Upper lobe of left lung (tissue), 6 donors: ENCODE measurements at places on chromosomes 3 and 15.

GRCh38 chr15:96582473-96582872 lies 252.0 kb downstream of the NR2F2 start:
- H3K27ac ChIP-seq: no peak overlapping the region
- H3K36me3 ChIP-seq: no peaks in the 10 kb centered on the region
- no peak overlapping the region for H3K4me3 ChIP-seq
- H3K4me1 ChIP-seq: no peaks in the 10 kb centered on the region

DNA sequence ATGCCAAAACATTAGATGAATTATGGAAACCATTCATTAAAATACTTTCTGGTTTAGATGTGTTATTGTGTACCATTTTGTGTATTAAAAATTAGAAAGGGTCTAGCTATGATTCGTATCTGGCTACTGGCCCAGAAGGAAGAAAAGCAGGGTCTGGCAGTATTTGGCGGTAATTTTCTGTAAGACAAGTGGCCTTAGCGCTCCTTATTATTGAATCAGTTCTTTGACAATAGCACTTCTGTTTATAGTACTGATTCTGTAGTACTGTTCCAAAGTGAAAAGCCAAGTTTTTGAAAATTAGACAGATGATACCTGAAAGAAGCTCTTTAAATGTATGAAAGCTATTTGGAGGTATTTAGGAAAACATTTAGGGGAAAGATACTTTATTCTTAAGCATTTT lies 10.2 kb downstream of the GLCE start:
- no peaks in the 10 kb centered on the region for H3K27me3 ChIP-seq
- DNase-seq: no peak
- H3K4me1 ChIP-seq: no peaks in the 10 kb centered on the region

- no peaks in the 10 kb centered on the region for H3K4me1 ChIP-seq
- DNase-seq: no peak
- no peaks in the 10 kb centered on the region for H3K27me3 ChIP-seq
- no peak overlapping the region for H3K27ac ChIP-seq
- no peaks in the 10 kb centered on the region for H3K36me3 ChIP-seq
These were observed 9.6 kb upstream of the PSMD2 start for GRCh38 chr3:184289426-184289938.

GRCh38 chr3:43525941-43526607 lies 95.7 kb downstream of the ANO10 start:
- no peak overlapping the region for H3K27ac ChIP-seq
- H3K4me3 ChIP-seq: no peak overlapping the region
- H3K4me1 ChIP-seq: no peaks in the 10 kb centered on the region
- no peaks in the 10 kb centered on the region for H3K27me3 ChIP-seq

- H3K4me1 ChIP-seq: peaks cover 10% of the 10 kb centered on the region
- H3K27me3 ChIP-seq: no peaks in the 10 kb centered on the region
- H3K4me3 ChIP-seq: no peak overlapping the region
- H3K36me3 ChIP-seq: no peaks in the 10 kb centered on the region
- H3K27ac ChIP-seq: no peak overlapping the region
These were observed 271.2 kb downstream of the RBMS3 start for GRCh38 chr3:29552051-29552450.

DNA sequence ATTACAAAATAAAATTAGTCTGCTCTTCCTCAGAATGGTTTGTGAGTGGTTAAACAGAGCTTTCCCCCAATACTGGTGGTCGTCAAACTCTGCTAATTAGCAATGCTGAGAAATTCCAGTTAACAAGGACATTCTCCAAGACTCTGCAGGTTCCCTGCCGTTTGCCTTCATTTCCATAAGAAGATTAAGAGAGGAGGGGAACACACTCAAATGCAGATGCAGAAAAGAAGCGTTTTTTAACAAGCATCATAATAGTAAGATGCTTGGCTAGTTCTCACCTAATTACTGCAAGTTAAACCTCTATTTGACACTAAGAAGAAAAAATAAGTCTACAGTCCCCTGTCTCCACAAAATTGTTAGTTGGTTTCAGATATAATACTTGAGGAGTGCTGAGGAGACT lies 3.7 kb upstream of the SOX2 start:
- no peak overlapping the region for H3K27ac ChIP-seq
- H3K27me3 ChIP-seq: peaks cover 63% of the 10 kb centered on the region
- DNase-seq: no peak
- no peaks in the 10 kb centered on the region for H3K36me3 ChIP-seq

DNA sequence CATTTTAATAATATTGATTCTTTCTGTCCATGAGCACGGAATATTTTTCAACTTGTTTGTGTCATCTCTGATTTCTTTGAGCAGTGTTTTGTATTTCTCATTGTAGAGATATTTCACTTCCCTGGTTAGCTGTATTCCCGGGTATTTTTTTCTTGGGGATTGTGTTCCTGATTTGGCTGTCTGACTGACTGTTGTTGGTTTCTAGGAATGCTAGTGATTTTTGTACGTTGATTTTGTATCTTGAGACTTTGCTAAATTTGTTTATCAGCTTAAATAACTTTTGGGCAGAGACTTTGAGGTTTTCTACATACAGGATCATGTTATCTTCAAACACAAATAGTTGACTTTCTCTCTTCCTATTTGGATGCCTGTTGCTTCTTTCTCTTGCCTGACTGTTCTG lies 418.8 kb upstream of the ALCAM start:
- H3K4me1 ChIP-seq: no peaks in the 10 kb centered on the region
- no peak overlapping the region for H3K4me3 ChIP-seq
- no peaks in the 10 kb centered on the region for H3K27me3 ChIP-seq
- no peak for DNase-seq
- no peak overlapping the region for H3K27ac ChIP-seq

DNA sequence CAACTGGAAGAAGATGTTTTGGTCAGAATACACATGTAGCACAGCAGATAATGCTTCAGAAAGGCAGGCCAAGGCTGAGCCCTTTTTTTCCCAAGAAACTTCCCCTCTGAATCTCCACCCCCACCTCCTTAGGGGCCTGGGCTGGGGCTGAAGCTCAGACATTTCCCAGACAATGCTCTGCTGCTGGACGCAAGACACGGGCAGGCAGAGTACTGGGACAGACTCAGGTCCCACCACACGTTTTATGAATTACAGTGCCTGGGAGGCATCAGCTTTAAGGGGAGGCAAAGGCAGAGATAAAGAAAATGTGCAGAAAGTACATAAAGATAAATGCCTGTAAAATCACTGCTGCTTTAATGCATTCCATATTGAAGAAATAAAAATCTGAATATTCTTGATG lies 479.4 kb downstream of the ERC2 start:
- H3K27ac ChIP-seq: no peak overlapping the region
- DNase-seq: no peak
- no peaks in the 10 kb centered on the region for H3K36me3 ChIP-seq
- H3K4me1 ChIP-seq: no peaks in the 10 kb centered on the region
- H3K4me3 ChIP-seq: no peak overlapping the region

DNA sequence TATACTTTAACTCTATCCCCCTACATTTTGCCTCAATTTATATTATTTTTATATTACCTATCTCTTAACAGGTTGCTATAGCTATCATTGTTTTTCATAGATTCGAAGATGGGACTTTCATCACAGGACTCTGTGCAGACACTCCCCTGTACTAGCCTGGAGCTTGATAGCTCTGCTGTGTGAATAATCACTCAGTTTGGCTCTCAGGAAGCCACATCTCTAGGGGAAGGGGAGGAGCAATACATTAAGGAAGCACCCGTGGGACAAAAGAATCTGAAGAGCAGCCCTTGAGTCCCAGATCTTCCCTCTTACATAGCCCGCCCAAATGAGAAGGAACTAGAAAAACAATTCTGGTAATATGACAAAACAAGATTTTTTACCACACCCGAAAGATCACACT lies 114.3 kb upstream of the FXR1 start:
- H3K27ac ChIP-seq: no peak overlapping the region
- no peaks in the 10 kb centered on the region for H3K27me3 ChIP-seq
- H3K4me3 ChIP-seq: no peak overlapping the region
- H3K4me1 ChIP-seq: no peaks in the 10 kb centered on the region
- no peak for DNase-seq

GRCh38 chr3:188171682-188172467 lies 17.9 kb downstream of the LPP start:
- no peak overlapping the region for H3K27ac ChIP-seq
- DNase-seq: no peak
- no peaks in the 10 kb centered on the region for H3K36me3 ChIP-seq

GRCh38 chr15:70669006-70669602 lies 94.3 kb downstream of the UACA start:
- no peak overlapping the region for H3K27ac ChIP-seq
- H3K4me3 ChIP-seq: no peak overlapping the region
- no peak for DNase-seq
- peaks cover 9% of the 10 kb centered on the region for H3K36me3 ChIP-seq

DNA sequence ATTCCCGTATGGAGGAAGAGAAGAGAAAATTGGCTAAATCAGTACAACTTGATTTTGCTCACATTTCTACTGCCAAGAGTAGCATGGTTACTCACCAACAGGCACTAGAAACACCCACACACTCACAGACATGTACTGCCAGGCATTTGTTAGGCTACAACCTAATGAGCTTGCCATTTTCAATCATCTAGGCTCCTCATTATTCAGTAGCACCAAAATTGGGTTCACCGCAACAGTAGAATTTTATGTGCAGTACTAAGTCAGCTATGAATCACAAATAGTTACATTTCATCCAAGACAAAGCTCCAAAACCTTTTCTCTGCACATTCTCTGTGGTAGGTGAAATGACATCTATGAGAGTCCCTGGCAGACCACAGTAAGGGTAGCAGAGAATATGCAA lies 15.0 kb upstream of the THUMPD3 start:
- H3K4me1 ChIP-seq: peaks cover 2% of the 10 kb centered on the region
- no peak for DNase-seq
- no peak overlapping the region for H3K4me3 ChIP-seq
- no peak overlapping the region for H3K27ac ChIP-seq
- H3K27me3 ChIP-seq: no peaks in the 10 kb centered on the region

- H3K4me3 ChIP-seq: no peak overlapping the region
- H3K36me3 ChIP-seq: no peaks in the 10 kb centered on the region
- H3K4me1 ChIP-seq: peaks cover 14% of the 10 kb centered on the region
- DNase-seq: no peak
These were observed 1.4 kb downstream of the DUT start for GRCh38 chr15:48332642-48333034.

DNA sequence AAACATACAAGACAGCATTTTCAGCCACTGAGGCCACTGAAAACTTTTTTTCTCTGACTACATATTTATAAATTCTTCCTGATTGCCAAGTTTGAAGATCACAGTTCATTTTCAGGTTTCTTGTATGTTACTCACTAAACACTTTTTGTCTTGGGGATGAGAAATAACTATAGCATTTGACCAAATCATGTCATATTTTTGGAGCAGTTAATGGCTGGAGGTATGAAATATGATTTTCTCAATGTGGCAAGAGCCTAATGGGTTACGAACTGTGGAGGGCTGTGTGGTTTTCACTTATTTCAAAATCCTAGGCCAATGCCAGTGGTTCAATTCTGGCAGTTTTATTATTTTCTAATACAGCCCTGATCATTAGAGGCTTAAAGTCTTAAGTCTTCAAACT lies 64.4 kb downstream of the USP13 start:
- peaks cover 6% of the 10 kb centered on the region for H3K36me3 ChIP-seq
- H3K27me3 ChIP-seq: no peaks in the 10 kb centered on the region
- no peaks in the 10 kb centered on the region for H3K4me1 ChIP-seq
- H3K27ac ChIP-seq: no peak overlapping the region

DNA sequence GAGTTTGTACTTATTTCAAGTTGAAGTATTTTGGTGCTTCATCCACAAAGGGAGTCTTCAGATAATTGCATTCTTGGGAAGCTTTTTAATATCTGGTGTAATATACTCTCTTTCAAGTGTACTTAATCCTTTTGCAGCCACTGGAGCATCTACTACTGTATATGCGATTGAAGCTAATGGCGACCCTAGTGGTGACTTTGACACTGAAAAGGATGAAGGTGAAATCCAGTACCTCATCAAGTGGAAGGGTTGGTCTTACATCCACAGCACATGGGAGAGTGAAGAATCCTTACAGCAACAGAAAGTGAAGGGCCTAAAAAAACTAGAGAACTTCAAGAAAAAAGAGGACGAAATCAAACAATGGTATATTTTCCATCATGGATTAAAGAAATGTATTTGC lies 42.6 kb downstream of the CHD2 start:
- DNase-seq: no peak
- H3K4me1 ChIP-seq: no peaks in the 10 kb centered on the region
- no peak overlapping the region for H3K4me3 ChIP-seq
- H3K36me3 ChIP-seq: peaks cover 90% of the 10 kb centered on the region

GRCh38 chr15:70271422-70272088 lies 173.8 kb upstream of the TLE3 start:
- H3K4me3 ChIP-seq: no peak overlapping the region
- no peaks in the 10 kb centered on the region for H3K27me3 ChIP-seq
- no peak overlapping the region for H3K27ac ChIP-seq
- peak; percentile 70 for DNase-seq

DNA sequence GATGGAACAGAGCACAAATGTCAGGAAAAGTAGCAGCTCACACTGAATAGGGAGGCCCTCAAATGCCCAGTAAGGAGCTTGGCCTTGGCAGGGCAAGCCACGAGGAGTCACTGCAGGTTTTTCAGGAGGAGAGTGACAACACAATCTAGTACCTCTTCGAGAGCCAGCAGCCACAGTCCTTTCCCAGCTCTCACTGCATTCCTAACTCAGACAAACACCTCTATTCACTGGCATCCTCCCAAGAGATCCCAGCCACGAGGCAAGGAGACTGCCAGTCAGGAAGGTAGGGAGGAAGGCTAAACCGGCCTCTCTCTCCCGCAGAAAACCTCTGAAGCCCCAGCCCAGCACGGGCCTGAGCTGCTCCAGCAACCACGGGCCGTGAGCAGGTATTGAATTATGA lies 146.0 kb upstream of the SMAD3 start:
- H3K4me1 ChIP-seq: no peaks in the 10 kb centered on the region
- H3K36me3 ChIP-seq: no peaks in the 10 kb centered on the region
- no peak overlapping the region for H3K4me3 ChIP-seq
- H3K27me3 ChIP-seq: no peaks in the 10 kb centered on the region
- peak; percentile 46 for DNase-seq

DNA sequence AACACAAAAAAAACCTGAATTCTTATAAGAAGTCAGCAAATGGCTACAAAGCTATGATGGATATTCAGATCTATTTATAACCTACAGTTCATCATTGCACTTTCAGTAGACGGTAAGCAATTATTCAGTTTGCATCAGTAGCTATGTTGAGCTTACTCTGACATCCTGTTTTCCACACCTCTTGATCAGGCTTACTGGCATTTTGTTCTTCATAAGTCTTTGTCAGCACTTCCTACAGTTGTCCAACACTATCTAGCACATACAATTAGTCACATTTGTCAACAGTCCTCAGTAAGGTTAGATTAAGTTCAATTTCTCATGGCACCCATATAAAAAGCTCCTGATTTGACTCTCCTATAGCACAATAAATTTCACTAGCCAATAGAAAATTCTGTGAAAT lies 71.2 kb upstream of the ST3GAL6 start:
- H3K36me3 ChIP-seq: no peaks in the 10 kb centered on the region
- H3K4me1 ChIP-seq: no peaks in the 10 kb centered on the region
- DNase-seq: no peak
- H3K27me3 ChIP-seq: no peaks in the 10 kb centered on the region
- no peak overlapping the region for H3K4me3 ChIP-seq

- H3K27me3 ChIP-seq: no peaks in the 10 kb centered on the region
- H3K4me1 ChIP-seq: peaks cover 8% of the 10 kb centered on the region
- DNase-seq: no peak
- H3K27ac ChIP-seq: no peak overlapping the region
These were observed 118.6 kb downstream of the ANO10 start for GRCh38 chr3:43503067-43503728.

GRCh38 chr3:74599564-74599963 lies 14.9 kb downstream of the CNTN3 start:
- no peaks in the 10 kb centered on the region for H3K36me3 ChIP-seq
- H3K27ac ChIP-seq: no peak overlapping the region
- H3K27me3 ChIP-seq: no peaks in the 10 kb centered on the region
- H3K4me3 ChIP-seq: no peak overlapping the region
- DNase-seq: no peak
